ENCODE measurements at places on chromosomes 3 and 15.

DNA sequence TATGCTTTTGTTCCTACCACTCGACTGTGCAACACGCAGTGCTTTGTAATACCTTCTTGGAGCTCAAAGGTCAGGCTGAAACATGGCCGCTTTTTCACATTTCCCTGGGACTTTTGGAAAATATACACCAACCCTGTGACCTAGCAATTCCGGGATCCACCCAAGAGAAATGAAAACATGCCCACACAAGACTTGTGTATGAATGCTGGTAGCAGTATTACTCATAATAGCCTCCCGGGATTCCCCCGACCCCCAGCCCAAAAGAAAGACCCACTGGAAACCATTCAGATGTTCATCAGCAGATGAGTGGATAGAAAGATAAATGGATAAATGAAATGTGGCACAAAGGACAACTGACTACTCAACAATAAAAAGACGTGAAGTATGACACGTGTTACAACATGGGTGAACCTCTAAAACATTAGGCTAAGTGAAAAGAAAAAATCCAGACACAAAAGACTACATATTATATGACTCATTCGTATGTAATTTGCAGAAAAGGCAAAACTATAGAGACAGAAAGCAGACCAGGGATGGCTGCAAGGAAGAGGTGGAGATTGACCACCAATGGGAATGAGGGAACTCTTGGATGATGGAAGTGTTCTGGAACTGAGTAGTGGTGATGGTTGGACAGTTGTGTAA is 104.1 kb downstream of the PGPEP1L start:
- DNase-seq = no peak

DNA sequence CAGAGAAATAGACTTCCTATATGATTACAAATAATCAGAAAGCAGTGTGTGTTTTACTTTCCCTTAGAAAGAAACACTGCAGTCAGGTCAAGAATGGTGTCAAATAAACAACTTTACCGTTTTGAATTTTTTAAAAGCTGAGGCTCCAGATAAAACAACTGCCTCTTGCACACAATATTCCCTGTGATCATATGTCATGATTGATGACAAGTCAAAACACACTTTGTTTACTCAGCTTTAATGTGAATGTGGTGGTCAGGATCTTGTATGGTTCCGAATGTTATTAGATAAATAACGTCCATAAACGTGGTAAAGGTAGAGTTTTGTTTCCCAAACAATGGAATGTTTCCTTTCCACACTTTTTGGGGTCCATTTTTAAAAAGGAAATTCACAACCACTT is 428.4 kb upstream of the MDFIC2 start:
- DNase-seq = no peak

DNA sequence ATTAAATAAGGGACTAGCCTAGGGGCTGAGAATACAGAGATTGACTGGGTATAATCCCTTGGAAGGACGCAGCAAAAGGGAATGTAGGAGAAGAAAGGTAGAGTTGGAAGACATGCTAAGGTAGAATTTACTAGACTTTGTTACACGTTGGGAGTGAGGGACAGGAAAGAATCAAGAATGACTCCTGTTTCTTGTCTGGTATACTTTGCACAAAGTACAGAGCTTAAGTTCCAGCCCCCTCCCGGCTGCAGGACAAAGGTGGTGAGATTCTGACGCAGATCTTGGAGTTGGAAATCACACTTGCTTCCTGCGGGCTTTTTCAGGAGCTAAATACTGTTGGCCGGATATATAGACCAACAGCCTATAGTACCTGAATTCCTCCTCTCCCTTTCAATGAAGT is 895 bp downstream of the HYKK start:
- no peak for DNase-seq

- no peak for DNase-seq
Observed at GRCh38 chr3:129230311-129231019, 18.9 kb upstream of the COPG1 start.
